Stimulated activated CD8-positive, alpha-beta memory T cell treated with anti-CD3 and anti-CD28 coated beads, Interleukin-15, amount 100 ng/mL, for 48 hours (primary cell): ENCODE measurements at places on chromosomes 16 and 17.

- no peak for DNase-seq
Measured at GRCh38 chr17:17200311-17200710, 5.8 kb downstream of the PLD6 start.

DNA sequence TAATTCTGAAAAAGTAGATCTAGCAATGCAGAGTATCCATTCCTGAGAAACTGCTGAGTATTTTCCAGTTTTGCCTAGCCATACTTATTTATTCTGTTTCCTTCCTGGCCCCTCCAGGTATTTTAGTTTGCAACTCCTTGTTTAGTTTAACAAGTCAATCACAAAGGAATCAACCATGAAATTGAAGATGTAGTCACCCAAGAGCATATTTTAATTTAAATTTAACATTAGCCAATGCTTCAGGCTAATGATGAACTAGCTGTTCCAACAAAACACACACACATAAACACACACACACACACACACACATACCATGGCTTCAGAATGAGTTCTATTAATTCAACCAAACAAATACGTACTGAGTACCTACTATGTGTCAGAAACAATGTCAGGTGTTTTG, 332.8 kb upstream of the ERCC4 start:
- no peak for DNase-seq

GRCh38 chr17:40452216-40452787, 9.1 kb downstream of the IGFBP4 start:
- DNase-seq = no peak

GRCh38 chr17:82683534-82683933, 15.0 kb downstream of the RAB40B start:
- no peak for DNase-seq

GRCh38 chr17:40110026-40110845, 9.8 kb upstream of the NR1D1 start:
- DNase-seq = no peak

GRCh38 chr17:36848008-36848902, 89.0 kb upstream of the LHX1 start:
- DNase-seq = no peak

GRCh38 chr16:49629851-49630250, 226.1 kb downstream of the ZNF423 start:
- DNase-seq = no peak

- DNase-seq = no peak
Measured at GRCh38 chr17:49114703-49115102, 17.9 kb upstream of the B4GALNT2 start.

- no peak for DNase-seq
Measured at GRCh38 chr17:72258711-72259110, 137.9 kb downstream of the SOX9 start.

DNA sequence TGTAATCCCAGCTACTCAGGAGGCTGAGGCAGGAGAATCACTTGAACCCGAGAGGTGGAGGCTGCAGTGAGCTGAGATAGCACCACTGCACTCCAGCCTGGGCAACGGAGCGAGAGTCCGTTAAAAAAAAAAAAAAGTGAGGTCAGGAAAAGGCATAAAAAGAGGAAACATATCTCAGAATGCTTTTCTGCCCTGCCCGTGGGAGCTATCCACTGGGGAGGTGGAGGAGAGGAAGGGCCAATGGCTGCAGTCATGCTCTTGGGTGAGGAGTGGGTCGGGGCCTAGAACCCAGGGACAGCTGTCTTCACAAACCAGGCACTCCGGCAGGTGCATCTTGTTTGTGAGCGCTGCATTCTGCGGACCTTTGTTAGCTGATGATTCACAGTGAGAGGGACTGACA, 60.0 kb upstream of the CDC42EP4 start:
- no peak for DNase-seq
